Immature natural killer cell (primary cell): ENCODE measurements at places on chromosomes 5 and 9.

- DNase-seq, result peak; percentile 10
Measured at GRCh38 chr9:5799314-5799713, 33.6 kb downstream of the ERMP1 start.

- no peak for DNase-seq
Measured at GRCh38 chr9:80146466-80146865, 574.7 kb downstream of the TLE4 start.

GRCh38 chr5:118994595-118994994 is 6.2 kb upstream of the DTWD2 start:
- DNase-seq, result no peak

DNA sequence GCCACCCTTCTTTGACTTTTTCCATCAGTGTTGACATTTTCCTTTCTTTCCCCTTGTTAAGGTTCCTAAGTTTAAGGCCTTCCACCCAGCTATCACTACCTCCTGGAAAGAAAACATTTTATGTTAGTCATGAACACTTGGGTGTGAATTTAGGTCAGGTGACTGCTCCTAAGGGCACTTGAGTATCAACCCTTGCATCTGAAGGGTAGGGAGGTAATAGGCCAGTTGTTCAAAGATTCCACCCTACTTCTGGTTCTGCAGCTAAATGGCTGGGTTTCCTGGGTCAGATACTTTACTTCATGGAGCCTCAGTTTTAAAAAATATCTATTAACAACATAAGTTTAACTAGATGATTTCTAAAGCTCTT is 49.1 kb upstream of the OSMR start:
- no peak for DNase-seq

DNA sequence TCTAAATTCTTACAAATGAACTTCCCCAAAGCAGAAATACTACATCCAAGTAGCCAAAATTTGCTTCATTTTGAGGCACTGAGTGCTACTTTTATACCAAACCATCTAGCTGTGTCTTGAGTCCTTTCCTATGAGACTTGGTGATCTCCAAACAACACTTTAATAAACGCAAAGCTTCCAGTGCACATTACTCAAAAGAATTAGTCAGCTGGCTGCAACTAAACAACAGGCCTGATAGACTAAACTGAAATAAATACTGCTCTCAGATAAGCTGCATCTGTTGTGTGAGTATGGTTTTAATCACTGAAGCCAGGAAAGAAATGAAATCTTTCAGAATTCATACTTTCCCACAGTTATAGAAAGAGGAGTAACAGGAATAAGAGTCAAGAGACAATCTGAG is 80.3 kb downstream of the VCAN start:
- no peak for DNase-seq

GRCh38 chr5:60260658-60261057 is 367.1 kb upstream of the PDE4D start:
- no peak for DNase-seq

DNA sequence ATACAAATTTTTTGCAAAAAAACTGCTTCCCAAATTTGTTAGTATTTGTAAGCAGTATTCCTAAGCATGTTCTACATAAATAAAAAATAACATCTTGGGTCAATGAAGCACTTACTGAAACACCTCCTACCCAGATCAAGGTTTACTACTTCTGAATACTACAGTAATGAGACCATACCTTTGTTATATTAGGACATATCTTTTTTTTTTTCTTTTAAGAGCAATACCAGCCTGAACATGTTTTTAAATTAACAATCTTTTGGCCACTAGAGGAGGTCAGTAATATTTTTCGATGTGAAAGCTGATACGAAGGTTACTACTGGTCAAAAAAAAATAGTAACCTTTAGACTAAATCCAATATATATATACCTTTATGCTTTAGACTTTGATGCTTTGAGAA is 72.7 kb downstream of the CERT1 start:
- no peak for DNase-seq

DNA sequence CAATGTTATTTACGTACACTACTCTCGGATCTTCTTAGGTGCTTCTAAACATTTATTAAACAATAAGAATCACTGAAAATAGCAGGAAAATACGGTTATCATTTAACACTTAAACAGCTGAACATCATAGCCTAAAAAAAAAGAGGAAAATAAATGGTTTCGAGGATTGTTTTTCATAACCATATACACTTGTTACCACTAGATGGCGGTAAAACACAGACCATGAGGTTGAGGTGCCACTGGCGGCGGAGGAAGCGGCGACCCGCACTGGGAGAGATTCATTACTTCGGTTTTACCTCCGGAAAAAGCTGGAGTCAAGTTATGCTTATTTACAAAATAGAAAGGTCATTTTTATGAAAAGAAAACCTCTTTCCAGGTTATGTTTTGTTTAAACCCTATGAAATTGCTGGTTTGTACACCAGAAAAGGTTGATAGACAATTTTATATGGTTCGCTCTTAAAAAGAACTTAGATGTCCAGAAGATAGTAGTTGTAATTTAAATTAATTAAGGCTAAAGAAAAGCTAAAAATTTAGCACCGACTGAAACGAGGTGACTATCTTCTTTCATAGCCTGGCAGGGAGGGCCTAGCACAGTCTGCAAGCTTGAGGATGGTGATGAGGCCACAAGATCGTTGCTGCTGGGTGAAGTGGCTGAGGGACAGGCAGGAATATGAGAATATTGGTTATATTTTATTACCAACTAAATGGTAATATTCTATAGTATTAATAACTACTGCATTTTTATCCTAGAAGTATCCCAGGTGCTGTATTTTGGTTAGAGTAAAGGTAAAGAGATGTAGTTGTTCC is 605.7 kb downstream of the RAB3C start:
- DNase-seq, result peak; percentile 65

DNA sequence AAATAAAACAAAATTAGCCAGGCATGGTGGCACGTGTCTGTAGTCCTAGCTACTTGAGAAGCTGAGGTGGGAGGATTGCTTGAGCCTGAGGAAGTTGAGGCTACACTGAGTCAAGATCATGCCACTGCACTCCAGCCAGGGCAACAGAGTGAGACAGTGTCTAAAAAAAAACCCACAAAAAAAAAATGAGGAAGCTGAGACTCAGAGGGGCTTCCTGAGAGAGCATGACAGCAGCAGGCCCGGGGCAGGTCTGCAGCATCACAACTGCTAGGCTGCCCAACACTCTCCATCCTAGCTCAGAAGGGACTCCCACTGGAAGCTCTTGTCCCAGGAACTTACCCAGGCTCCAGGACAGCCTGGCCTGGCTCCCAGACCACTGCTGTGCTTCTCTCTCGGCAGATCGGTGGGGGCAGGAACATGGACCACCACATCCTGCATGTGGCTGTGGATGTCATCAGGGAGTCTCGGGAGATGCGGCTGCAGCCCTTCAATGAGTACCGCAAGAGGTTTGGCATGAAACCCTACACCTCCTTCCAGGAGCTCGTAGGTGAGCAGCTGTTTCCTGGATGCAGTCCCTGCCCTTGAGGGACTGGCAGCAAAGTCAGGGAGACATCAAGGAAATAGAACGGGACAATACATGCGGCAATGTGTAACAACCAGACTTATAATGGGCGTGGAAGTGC is 19.1 kb downstream of the PTGS1 start:
- DNase-seq, result no peak

- no peak for DNase-seq
Measured at GRCh38 chr5:71706906-71707305, 12.2 kb upstream of the CARTPT start.

DNA sequence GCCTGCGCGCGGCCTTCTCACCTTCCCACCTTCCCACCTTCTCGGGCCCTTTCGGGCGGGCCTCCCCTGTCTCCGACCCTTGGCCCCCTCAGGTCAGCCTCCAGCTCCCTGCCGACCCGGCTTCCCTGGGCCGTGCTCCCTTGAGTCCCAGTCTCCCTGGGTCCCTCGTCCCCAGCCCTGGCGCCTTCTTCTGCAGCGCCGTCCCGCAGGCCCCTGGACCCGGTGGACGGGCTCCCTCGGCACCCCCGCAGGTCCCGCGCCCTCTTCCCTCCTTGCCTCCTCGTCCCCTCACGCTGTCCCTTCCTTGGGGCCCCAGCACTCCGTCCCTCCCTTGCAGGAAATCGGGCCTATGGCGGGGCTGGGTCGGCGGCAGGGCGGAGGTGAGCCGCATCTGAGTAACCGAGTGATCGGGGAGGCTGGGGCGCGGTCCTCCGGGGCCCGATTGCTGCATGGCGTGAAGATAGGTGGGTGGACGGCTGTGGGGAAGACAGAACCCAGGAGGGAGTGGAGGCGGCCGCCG is 7.6 kb downstream of the ARPC5L start:
- no peak for DNase-seq

DNA sequence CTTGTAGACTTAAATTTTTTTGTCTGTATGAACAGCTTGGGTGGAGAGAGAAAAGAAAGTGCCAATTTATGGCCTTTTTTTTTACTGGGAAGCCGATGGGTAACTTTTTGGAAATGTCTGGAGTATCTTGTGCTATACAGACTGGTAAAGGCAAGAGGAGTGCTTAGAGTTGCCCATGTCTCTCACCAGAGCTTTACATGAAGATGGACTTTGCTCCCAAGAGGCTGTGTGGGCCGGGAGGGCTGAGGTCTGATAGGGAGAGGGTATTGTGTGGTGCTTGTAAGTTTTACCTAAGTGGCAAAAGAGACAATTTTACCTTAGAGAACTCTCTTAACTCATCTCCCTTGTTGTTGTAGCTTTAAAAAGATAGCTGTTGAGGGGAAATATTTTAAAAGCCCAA is 203.2 kb downstream of the SEMA6A start:
- DNase-seq, result no peak

- no peak for DNase-seq
Measured at GRCh38 chr9:4068449-4068848, 231.4 kb downstream of the GLIS3 start.

DNA sequence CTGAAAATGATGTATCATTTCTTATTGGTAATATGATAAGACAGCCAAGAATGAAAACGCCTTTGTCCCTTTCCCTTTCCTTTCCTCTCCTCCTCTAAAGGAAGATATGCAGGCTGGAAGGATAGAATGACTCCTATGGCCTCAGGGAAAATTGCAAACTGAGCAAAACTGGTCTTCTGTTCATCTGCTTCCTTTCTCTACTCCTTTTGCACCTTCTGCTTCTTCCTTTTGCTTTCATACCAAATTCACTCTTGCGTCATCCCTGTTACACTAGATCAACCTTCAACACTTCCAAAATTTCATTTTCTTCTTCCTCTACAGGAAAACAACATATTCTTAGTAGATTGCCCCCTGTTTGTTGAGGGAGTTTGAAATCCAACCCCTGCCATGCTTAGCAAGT is 234.1 kb downstream of the ADAMTS6 start:
- no peak for DNase-seq

- no peak for DNase-seq
Measured at GRCh38 chr5:113299591-113299990, 135.2 kb downstream of the TSSK1B start.

DNA sequence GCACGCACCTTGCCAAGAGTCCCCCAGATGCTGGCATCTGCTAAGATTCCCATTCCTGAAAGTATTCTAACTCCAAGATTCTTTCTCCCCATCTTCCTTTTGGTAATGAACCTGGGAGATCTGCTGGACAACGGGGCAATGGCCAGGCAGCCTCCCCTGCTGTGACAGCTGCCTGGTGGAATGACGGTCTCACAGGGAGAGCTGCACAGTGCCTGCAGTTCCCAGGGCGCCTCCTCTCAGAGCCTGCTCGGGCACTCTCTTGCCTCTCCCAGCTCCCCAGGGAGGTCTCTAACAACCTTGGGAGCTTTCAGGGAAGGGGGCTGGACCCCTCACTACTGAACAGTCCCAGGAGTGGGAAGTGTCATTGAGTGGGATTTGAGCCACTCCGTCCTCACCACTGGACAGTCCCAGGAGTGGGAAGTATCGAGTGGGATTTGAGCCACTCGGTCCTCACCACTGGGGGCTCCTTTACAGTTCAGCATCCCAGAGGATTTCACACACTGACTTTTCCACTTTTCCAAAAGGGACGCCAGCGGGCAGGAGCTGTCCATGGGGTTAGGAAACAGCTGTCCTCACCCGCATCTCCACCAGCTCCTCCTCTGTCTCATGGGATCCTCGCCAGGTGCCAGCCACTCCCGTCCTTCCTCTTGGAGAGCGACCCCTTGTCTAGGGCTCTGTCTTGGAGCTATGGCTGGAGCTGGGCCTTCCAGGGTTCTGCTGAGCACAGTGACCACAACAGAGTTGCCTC is 65.7 kb downstream of the ADAMTS2 start:
- no peak for DNase-seq

DNA sequence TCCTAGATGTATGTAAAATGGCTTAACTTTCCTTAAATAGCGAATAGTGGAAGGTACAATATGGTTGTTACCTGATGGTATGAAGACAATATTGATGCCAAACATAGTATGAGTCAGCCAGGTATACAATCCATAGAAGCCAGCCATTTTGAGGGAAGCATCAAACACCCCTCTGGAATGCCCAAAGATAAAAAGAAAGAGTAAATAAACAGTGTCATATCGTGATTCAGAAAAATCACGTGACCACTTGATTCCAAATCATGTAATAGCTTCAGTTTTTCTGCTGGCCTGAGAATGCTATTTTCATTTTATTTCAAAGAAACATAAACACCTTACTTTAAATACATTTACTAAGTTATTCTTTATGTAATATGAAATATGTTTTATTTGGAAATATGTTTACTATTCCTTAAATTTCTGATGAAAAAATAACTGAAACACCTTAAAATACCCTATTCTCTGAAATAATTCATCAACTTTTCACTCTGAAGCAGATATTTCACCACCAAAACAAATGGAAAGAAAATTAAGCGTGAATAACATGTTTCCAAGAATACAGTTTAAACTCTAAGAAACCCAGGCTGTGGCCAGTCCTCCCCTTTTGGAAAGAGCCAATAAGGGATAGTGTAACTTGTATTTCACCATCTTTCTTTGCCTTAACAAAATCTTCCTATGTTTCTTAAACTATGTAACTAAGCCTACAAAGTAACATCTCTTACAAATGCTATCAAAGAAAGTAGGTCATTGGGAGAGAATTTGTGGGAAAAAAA is 24.8 kb upstream of the CTNNAL1 start:
- no peak for DNase-seq

- DNase-seq, result no peak
Measured at GRCh38 chr5:60514152-60514551, 185.8 kb downstream of the DEPDC1B start.

DNA sequence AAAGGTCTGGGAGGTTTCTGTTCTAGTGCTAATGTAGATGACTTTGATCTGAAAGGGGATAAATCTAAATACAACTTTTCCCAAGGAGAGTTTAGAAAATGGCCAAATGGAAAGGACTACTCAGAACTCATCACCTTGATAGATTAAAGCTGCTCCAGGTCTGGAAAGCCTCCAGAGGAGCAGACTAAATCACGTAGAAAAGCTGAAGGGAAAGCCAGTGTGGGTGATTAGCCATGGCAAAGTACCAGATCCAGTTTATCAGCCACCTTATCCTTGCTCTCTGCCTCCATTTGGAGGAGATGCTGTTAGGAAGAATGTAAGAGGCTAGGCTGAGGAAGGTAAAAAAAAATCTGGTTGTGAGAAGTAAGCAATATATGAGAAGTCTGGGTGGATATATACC is 120.7 kb upstream of the RAI14 start:
- no peak for DNase-seq

GRCh38 chr5:93360436-93361088 is 220.5 kb downstream of the NR2F1-AS1 start:
- no peak for DNase-seq

DNA sequence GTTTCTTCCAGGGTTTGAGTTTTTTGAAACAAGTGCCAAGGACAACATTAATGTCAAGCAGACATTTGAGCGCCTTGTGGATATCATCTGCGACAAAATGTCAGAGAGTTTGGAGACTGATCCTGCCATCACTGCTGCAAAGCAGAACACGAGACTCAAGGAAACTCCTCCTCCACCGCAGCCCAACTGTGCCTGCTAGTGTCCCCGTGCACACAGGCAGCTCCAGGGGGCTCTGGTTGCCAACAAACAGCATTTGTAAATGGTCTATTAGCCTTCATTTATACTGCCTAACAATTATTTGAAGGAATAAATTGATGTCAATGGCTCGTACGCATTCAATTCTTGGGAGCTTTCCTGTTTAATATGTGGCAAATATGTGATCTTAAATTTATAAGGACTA is 268.3 kb downstream of the RAB3C start:
- DNase-seq, result no peak
